ENCODE measurements at places on chromosomes 13 and 19. TPM values are rescaled to one million over a fixed set of nuclear protein-coding genes. Genes with fewer than 3 reads are reported as not detected.

The C19orf67 gene
- total RNA-seq = not detected

The ZNF665 gene
- 1.7 TPM for total RNA-seq

The ERFL gene
- not detected for total RNA-seq

The CBLC gene
- not detected for total RNA-seq

The RNF113B gene
- not detected for total RNA-seq

The ATXN8OS gene
- total RNA-seq = not detected

The ZNF497 gene
- total RNA-seq = 0.29 TPM

The GNG7 gene
- 0.69 TPM for total RNA-seq

The GNG8 gene
- not detected for total RNA-seq

All from cardiac ventricle fibroblast (primary cell).